ENCODE measurements at places on chromosomes 11 and 22.

- no peak for DNase-seq
Measured at GRCh38 chr11:35321532-35322317, 97.6 kb downstream of the SLC1A2 start.

DNA sequence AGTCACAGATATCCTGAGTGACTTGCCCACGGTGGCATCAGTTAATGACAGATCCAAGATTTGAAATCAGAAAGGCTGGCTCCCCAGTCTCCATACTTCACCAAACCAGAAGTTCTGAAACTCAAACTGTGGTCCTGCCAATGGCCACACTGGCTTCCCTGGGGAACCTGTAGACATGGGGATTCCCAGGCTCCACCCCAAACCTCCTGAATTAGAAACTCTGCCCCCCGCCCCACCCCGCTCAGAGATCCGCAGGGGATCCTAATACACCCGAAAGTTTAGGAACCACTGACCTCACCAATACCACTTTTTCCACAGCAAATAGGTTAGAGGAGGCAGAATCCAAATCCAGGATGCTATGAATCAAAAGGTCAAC lies 15.3 kb downstream of the RTN4RL2 start:
- DNase-seq = no peak

- DNase-seq = no peak
Measured at GRCh38 chr11:102251423-102251822, 65.9 kb upstream of the BIRC3 start.

DNA sequence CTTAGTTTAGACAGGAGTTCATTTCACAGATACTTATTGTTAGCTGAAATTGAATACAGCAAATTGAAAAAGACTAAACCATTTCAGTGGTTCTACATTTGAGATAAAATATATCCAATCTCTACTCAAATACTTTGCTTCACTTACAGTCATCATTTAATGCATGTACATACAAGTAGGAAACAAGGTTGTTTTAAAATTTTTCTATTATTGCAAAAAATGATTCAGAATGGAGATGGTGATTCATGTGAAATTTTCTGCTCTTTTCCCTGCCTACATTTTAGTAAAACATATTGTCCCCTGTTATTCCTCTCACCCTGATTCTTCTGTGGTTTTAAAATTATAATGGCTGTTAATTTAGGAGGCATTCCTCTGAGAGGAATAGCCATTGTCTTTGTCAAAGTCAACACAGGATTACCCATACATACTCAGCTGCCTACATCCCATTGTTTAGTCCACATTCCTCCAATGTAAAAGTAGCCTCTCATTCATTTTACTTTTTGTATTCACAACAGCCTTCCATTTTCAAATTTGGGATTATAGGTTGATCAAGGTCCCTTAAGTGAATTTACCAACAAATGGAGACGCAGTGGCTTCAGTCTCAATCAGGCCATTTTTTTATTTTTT lies 60.1 kb downstream of the TRPC6 start:
- DNase-seq = no peak

DNA sequence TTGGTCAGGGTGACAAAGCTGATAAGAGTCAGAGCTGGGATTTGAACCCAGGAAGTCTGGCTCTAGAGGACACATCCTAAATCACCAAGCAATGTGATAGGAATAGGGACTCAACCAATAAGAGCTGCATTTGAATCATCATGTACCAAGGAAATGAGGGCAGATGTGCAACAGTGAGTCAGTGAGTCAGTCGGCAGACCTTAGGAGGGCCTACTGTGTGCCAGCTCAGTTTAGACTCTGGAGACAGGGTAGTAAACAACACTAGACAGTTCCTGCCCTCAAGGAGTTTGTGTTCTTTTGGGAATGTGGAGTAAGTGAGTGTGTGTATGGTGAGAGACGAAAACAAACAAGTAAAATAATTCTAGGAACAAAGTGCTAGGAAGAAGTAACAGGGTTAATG lies 11.2 kb downstream of the IL10RA start:
- DNase-seq = no peak

DNA sequence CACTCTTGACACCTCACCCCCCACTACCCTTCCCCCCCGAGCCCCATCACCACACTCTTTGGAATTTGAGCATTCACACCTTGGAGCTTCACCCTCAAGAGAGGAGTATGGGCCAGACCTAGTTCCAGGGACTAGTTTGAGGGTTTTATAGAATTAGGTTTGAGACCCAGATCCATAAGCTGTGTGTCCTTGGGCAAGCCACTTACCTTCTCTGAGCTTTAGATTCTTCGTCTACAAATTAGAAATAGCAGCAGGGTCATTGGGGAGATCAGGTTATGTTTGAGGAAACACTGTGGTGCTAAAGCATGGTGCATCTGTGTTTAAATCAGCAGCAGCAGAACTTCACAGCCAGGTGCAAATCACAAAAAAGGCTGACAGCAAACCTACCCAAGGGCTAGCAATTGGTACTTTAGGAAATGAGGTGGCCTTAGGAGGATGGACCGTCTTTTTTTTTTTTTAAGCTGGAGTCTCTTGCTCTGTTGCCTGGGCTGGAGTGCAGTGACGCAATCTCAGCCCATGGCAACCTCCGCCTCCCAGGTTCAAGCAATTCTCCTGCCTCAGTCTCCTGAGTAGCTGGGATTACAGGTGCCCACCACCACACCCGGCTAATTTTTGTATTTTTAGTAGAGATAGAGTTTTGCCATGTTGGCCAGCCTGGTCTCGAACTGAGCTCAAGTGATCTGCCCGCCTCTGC lies 114.8 kb downstream of the MICAL2 start:
- DNase-seq = no peak

DNA sequence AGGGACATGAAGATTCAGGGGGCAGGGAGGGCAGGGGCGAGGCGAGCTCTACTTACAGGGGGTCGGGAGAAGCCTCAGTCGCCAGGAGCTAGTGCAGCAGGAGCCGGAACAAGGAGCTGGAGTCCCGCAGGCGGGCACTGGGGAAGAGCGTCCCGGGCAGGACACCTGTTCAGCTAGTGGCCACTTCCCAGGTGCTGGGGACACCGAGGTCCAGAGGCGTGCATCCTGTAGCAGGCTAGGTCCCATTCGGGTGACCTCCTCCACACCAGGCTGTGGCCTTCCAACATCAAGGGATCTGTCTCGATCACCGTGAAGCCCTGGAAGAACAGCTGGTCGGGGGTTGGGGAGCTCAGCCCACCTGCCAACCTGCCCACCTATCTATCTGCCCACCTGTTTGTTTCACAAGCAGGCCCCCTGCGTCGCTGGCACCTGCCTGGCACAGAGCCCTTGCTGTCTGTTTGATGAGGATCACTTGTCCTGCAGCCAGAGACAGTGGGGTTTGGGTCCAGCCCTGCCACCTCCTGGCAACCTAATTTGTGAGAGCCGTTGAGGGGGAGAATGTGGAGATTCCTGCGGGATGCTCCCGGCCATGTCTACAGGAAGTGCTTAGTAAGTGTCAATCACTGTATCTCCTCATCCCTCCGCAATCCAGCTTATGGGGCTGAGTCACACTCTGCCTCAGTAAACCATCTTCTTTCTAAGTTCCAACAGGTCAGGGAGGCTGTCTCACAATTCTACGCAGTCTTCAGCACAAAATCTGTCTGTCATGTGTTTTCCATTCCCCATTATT lies 940.9 kb downstream of the BRD1 start:
- no peak for DNase-seq

DNA sequence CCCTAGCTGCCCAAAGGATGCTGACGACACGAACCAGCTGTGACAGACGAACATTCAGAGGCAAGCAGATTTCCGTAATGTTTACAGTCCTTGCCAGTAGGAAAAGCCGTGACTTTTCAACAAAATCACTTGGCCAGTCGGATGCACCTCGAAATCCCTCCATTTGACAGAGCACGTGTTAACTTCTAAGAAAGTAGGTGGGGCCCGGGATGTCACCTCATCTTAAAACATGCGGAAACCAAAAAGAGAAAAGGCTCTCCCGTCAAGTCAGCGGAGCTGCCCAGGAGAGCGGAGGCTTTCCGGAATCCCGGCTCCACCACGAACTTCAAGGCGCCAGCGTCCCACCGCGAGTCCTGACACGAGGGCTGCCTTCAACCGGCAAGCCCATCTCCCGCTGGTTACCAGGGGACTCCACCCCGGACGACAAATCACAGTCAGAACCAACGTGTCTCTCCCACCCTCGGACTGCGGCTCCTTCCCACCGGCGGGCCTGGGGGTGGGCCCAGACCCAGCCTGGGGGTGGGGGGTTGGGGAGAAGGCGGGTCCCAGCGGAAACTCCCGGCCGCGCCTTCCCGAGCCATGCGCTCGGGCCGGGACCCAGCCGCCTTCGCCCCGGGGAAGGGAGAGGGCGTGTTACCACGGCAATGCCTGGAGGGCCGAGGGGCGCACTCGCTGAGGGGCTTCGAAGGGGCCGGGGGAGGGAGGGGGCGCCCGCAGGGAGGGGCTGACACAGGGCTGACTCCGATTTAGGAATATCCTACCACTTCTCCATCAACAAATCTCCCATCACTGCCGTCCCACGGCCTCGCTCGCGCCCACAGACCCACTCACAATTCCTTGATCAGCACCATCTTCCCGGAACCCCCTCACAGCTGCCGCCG lies 475 bp downstream of the PITPNB start:
- peak; percentile 62 for DNase-seq

GRCh38 chr11:5197536-5197935 lies 2.9 kb downstream of the OR51V1 start:
- no peak for DNase-seq

GRCh38 chr22:44704159-44705021 lies 2.4 kb downstream of the PRR5 start:
- DNase-seq = no peak

GRCh38 chr11:44387825-44388224 lies 77.9 kb upstream of the ALX4 start:
- no peak for DNase-seq

Data from stimulated activated CD8-positive, alpha-beta memory T cell treated with anti-CD3 and anti-CD28 coated beads, Interleukin-7, amount 100 ng/mL, for 48 hours (primary cell).